ENCODE measurements at places on chromosomes 6 and 20. TPM values are rescaled to one million over a fixed set of nuclear protein-coding genes. Genes with fewer than 3 reads are reported as not detected.

DNA sequence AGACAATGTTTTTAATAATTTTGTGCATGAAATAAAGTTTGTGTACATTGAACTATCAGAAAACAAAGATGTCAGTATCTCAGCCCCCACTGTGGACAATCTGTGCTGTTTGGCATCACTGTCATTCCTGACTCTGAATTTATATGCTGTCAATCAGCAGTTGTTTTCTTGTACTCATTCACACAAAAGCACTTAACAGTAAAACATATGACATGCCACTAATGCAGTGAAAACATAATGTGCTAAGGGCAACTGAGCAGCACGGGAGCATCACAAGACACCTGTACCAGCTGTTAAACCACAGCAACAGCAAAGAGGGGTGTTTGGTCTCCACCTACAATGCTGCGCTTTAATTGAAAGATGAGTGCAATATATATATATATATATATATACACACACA is 647.8 kb upstream of the SLC35B3 start:
- no peak for DNase-seq

DNA sequence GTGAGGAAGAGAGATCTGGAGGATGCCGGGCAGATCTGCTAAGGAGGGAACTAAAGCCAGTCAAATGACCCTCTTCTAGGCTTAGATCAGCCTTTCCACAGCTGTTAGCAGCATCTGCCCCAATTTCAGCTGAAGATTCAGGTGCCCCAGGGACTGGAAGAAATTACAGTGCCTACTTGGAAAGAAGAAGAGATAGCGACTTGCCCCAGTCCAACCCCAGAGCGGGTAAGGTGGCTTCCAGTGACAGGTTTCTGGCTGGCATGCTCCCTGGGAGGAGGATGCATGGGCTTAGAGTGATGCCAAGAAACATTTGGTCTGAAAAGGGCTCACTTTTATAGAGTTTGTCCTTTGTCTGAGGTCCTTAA is 620 bp downstream of the TJAP1 start:
- peak; percentile 20 for DNase-seq

DNA sequence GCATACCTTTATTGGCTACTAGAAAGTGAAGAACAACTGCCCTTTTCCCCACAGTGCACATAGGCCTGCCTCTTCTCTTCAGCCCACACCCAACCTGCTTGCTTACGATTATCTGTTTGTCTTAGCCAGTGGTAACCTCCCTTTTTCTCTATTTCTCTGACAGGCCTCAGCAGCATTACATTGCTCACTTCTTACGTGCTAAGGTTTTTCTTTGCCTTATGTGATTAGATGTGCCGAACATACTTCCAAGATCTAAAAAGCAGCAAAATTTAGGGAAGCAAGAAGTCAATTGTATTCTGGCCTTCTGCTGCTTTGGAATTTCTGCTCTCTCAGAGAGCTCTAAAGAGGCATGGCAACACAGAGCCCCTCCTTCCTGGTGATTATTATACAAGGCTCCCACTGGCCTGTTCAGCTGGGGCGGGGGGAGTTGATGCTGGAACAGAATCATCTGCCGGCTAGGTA is 7.0 kb downstream of the B4GALT5 start:
- no peak for DNase-seq

GRCh38 chr20:2741463-2741862 is 48.9 kb downstream of the EBF4 start:
- DNase-seq: no peak

UFL1 gene
- polyA plus RNA-seq: 17.7 TPM

MYB gene
- polyA plus RNA-seq: 2.9 TPM

HLA-DOA gene
- polyA plus RNA-seq: 6.7 TPM

DZANK1 gene
- 0.79 TPM for polyA plus RNA-seq

GPX5 gene
- polyA plus RNA-seq: not detected

SIGLEC1 gene
- not detected for polyA plus RNA-seq

All from naive thymus-derived CD4-positive, alpha-beta T cell (primary cell).